CD4-positive, alpha-beta T cell treated with Interleukin-17A for 4 hours (primary cell): ENCODE measurements at places on chromosomes 12 and 14.

DNA sequence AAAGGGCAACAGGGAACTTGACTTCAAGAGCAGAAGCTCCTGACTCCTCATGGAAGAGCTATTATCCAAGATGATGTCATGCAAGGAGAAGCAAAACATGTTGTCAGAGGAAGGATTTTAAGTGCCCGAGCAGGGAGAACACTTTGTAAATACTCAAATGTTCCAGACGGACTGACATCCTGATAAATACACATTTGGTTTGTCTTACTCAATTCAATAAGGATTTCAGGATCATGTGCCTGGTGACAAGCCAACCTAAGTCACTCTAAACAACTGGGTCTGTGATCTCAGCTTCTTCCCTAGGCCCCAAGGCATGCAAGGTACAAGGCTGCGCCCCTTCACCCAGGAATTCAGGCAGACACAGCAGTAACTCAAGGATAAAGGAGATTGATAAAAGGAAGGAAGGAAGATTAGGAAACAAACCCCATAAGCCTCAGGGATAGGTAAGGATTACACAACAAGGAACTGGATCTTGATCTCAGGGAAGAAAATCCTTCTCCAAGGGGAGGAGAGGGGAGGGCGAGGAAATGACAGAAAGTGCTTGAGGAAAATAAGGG lies 26.8 kb upstream of the CEBPE start:
- DNase-seq, result no peak

DNA sequence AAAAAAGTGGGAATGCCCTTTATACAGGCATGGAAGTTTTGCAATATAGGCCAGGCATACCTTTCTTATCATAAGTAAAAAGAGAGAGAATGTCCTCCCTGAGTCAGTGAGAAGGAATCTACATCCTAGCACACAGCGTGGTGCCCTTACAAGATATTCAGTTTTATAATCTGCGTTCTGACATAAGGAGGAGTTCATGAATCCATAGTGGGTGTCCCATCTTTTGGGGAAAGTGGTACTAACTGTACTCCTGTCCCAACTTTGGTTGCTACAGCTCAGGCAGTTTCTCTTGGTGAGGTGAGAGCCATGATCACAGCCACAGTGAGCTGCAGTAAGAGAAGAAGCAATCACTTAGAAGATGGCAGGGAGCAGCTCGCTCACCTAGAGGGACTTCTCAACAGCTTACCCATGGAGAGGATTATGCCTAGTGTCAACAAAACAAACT lies 332.9 kb downstream of the BCAT1 start:
- DNase-seq, result no peak

DNA sequence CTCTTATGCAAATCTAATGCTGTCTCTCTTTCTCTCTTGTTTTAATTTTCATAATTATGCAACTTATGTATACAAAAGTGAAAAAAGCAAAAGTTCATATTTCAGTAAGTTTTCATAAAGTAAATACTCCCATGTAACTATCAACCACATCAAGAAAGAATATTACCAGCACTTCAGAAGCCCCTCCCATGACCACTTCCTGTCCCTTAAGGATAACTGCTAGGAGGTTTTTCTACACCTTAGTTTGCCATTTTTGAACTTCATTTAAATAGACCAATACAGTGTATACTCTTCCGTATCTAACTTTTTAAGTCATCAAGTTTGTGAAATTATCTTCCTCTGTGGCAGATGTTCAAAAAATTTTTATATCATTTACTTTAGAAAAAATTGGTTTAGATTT lies 547 bp upstream of the OR4K15 start:
- DNase-seq, result peak; percentile 41

- no peak for DNase-seq
Measured at GRCh38 chr12:11508699-11509098, 113.3 kb upstream of the PRB2 start.

- DNase-seq, result no peak
Measured at GRCh38 chr12:105418229-105418628, 87.7 kb downstream of the C12orf75 start.

- no peak for DNase-seq
Measured at GRCh38 chr14:75626396-75626795, 34.3 kb downstream of the ERG28 start.

DNA sequence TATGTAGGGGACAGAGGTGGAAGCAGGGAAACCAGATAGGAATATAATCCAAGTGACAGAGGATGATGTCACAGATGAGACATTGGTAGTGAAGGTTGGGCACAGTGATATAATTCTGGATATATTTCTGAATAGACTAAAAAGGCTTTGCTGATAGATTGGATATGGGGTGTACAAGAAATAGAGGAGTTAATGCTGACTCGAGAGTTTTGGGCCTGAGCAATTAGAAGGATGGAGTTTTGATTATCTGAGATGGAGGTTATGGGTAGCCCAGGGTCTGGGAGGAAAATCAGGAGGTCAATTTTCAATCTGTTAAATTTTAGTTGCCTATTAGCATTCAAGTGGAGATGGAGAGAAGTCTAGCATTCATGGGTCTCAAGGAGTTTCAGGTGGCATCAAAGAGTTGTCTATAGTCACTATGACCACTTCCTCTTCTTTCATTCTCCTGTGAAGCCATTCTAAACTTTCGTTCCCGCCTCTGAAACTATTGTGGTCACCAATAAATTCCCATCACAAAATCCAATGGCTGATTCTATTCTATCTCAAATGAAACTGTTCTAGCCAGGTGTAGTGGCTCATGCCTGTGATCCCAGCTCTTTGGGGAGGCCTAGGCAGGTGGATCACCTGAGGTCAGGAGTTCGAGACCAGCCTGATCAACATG lies 10.6 kb upstream of the ANO6 start:
- DNase-seq, result no peak

DNA sequence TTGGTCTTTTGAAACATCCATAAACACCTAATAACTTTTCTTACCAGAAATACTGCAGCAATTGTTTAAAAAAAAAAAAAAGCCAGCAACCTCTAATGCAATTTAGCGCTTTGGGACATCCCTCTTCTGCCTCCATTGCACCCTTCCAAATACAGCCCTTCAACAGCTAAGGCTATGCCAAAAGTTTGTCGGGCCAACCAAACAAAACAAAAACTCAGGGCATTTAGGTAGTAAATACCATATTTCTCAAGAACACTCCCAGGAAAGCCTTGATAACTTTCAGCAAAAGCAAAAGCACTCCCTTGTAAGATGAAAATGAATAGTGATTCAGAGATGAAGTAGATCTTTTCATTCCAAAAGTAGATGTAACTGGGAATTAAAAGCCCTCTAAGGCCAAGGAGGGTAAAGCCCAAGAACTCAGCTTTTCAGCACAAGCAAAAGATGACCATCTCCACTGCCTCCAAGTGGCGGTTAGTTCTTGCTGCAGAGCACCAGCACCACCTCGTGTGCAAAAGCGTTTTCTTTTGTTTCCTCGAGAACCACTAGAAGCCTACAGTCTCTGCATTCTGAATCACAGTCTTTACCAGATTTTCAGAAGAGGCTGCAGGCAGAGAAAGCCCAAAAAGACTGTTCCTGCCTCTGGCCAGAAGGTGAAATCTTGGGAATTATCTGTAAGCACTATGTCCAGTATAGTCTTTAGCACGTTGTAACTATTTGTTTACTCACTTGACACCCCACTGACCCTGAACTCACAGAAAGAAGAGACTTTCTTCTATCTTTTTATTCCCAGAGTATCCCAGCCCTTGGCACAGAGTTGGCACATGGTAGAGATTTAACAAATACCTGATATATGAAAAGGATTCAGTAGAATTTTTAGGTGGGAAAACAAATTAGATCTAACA lies 53.1 kb downstream of the SIX6 start:
- DNase-seq, result peak; percentile 6

DNA sequence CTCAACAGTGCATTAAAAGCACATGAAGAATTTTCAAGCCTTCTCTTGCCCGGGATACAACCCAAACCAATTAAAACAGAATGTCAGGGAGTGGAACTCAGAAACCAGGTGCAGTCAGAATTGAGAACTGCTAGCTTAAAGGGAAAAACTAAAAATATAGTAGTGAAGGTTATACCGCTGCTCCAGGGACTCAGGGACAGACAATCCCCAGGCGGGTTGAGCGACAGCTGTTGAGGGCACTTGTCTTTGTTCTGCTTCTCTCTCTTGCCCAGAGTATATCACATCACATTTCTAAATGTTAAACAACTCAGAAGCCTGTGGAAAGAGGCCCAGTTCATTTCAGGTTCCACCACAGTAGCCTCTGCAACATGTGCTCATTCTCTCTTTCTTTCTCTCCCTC lies 93.1 kb downstream of the SLC5A8 start:
- DNase-seq, result no peak

- no peak for DNase-seq
Measured at GRCh38 chr14:59534361-59534987, 42.1 kb downstream of the CCDC175 start.

DNA sequence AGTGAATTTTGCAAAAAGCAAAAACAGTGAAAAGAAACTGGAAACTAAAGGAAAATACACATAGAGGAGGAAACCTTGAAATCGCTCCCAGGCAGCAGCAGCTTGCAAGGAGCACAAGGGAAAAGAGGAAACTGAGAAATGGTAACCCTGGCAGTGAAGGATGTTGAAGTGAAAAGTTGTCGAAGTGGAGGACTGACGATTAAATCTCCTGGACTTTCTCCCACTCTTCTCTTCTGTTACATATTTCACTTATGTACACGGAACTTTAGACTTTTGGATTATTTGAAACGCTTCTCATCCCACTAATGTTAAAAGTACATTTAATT lies 388.8 kb upstream of the USP15 start:
- no peak for DNase-seq

DNA sequence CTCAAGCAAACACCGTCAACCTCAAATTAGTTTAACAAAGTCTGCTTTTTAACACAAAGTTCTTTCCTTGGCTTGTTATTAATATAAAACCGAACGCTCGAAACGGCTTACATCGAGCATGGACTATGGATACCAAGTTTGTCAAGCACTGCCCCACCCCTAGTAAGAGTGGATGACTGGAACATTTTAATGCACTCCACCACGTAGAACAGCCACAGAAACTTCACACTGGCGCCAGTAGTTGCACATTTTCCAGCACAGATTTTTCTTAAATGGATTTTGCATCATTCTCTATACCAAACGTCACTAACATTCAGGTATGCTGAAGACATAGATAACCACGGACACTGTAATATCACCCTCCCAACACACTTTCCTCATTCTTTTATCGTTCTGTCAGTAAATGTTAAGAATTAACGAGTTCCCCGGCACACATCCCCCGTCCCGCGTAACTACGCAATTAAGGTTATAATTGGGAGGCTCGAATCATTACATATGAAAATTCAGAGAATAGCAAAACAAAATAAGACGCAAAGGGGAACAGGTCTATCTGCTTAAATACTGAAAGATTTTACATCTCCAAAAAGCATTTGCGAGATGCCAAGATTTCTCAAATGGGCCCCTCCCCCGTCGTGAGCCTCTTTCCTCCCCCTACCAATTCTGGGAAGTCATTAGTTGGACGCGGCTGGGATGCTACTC lies 990 bp downstream of the FERMT2 start:
- DNase-seq, result no peak

DNA sequence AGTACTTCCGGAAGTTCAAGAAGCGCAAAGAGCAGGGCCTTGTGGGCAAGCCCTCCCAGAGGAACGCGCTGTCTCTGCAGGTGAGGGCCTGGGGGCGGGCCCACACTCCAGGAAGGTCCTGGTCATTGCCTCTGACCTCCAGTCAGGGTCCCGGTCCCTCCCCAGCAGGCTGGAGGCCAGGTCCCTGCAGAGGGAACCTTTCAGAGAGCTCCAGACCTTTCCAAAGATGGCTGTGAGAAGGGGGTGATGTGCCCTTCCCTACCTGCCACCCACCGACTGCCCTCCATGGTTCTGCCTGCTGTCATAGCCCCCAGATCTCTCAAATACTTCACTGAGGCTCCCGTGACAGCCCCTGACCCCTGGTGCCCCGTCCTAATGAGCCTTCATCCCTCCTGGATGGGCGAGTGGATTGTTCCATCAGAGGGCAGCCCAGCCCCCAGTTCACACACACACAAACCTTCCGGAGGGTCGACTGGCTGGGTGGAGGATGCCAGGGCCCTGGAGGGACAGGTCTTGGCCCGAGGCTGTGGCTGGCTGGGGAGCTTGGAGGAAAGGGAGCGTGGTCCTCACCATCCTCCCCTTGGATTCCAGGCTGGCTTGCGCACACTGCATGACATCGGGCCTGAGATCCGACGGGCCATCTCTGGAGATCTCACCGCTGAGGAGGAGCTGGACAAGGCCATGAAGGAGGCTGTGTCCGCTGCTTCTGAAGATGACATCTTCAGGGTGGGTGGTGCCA lies 117.5 kb upstream of the FKBP4 start:
- DNase-seq, result no peak

DNA sequence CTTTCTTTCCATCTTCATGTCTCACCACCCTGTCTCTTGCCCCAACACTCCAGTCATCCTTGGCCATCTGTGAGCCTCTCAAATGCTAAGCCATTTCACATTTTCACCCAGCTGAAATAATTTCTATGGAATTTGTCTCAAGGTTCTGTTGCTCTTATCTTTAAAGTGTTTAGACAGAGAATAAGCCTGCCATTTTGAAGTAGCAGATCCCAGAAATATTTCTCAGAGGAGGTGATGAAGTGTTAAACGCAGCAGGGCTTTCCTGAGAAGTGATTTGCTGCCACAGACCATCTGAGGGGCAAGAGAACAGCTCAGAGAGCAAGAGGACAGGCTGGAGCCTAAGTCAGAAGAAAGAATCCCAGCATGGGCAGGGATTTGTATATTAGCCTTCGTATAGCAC lies 71.6 kb upstream of the CLMN start:
- DNase-seq, result no peak

GRCh38 chr14:87063181-87063580 lies 929.8 kb downstream of the GALC start:
- no peak for DNase-seq
